ENCODE measurements at places on chromosomes 5 and 9.

DNA sequence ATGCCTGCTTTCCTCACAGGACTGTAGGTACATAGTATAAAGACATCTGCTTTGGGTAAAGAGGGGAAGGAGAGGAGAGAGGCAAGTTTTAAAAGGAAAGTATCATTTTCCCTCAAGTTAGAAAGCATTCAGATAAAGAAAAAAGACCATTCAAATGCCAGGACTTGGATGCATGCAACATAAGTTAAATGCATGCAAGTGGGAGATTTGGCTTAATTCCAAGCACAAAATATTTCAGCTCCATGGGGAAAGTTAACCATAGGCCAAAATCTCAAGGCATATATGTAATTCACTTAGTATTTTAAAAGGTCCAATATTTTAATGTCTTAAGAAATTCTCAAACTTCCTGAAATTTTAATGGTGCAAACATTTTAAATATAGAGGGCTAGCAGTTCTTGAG, 36.4 kb downstream of the POU5F2 start:
- DNase-seq = no peak

DNA sequence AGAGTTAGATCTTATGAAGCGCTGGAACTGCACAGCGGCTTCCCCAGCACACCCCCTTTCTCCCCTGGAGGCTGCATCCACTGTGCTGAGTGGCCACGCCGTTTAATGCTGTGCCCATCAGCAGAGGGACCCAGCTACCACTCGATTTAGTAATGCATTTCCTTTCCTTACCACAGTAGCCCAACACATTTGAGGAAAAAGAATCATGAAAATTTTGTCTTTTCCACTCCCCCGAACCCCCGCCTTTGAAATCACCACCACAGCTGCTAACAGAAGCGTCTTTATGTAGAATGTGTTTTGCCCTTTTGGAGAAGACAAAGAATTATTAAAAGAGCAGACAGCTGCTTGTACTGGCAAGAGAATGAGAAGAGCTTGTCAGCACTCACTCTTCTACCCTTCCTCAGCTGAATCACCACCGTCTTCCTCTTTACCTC, 73.2 kb downstream of the ACER2 start:
- no peak for DNase-seq

DNA sequence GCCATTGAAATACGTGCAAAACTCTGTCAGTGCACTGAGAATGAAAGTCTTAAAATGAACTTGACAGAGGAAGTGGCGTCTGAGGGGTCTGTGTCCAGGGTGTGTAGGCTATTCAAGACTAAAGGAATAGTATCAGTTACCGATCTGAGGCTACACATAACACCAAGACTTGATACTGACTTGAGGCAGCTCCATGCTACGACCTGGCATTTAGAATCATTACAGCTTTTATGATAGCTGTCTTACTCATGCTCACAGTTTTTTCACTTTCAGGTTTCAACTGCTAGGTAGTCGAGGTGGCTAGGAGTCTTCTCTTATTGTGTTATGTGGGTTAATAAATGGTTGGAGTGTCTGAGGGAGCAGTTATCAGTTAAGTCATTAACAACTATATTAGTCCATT, 92.8 kb upstream of the SLCO6A1 start:
- no peak for DNase-seq

GRCh38 chr9:76697554-76697953, 66.7 kb upstream of the PCA3 start:
- DNase-seq = no peak

DNA sequence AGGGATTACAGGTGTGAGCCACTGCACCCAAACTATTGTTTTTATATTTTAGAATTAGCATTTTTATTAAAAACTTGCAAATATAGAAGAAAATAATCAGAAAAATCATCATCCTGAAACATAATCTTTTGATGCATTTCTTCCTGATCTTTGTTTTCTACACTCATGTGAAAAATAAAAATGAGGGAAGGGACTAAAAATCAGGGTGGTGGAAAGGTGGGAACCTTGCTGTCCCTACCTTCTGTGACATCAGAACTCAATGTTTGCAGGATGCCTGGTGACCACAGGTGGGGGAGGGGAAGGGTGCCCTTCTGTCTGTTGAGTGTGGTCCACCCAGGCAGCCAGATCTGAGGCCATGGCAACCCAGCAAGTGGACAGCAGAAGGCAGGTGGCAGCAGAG, at the start of gene SMIM23:
Gene SMIM23, plus strand, starts transcription at position 301 of the 400 bp plus-strand sequence. Its CDS starts 55 bp downstream, at position 356.
- DNase-seq = no peak

- no peak for DNase-seq
Observed at GRCh38 chr9:137077758-137078693, 709 bp downstream of the UAP1L1 start.

DNA sequence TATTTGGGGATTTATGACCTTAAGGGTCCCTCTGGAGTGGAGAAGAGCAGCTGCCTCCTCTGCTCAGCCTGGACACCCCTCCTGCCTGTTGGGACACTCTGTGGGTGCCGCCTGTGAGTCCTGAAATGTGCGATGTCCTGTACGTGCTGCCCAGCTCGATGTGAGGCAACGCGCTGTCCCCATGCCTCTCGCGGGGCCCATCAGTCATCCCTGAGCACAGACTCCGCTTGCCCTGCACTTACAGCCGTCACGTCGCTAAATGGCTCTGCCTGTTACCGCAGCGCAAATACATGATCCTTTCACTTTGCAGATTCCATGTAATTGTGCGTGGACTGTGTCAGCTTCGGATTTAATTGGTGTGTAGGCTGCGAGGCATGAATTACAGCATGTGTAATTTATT, 27.1 kb downstream of the IRX4 start:
- DNase-seq = no peak

- no peak for DNase-seq
Observed at GRCh38 chr9:24801344-24801743, 255.6 kb upstream of the IZUMO3 start.

GRCh38 chr9:33446240-33446945, 1.0 kb downstream of the AQP3 start:
- no peak for DNase-seq

GRCh38 chr5:133271606-133272005, 219.8 kb downstream of the HSPA4 start:
- DNase-seq = no peak

All from brain pericyte (primary cell).